Astrocyte (in vitro differentiated cells and primary cell): ENCODE measurements at places on chromosomes 2 and 18.
A peak's percentile ranks its signal among the peaks of the same experiment; 100 is the strongest.

DNA sequence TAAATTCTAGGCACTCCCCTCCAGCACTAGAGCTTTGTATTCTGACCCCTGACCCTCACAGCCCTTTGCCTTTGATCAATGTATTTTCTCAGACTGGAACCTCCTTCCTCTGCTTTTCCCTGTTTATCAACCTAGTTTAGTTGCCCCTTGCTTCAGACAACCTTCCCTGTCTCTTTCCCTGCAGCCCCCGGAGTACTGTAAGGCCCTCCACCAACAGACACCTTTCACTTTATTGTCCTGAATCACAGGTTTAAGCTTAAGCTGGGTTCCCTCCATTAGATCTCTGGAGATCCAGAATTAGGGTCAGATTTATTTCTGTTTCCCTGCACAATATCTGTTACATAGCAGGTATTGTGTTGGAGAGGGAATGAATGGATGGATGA lies 140.2 kb downstream of the DDX1 start:
- no peak for DNase-seq
- H3K4me1 ChIP-seq: peaks cover 27% of the 10 kb centered on the region
- peaks cover 36% of the 10 kb centered on the region for H3K27me3 ChIP-seq

GRCh38 chr2:1586923-1587840 lies 157.1 kb downstream of the PXDN start:
- no peak overlapping the region for H3K4me3 ChIP-seq
- no peaks in the 10 kb centered on the region for H3K27me3 ChIP-seq
- H3K36me3 ChIP-seq: no peaks in the 10 kb centered on the region
- no peak overlapping the region for H3K27ac ChIP-seq
- peaks cover 37% of the 10 kb centered on the region for H3K4me1 ChIP-seq

- DNase-seq: no peak
- no peaks in the 10 kb centered on the region for H3K4me1 ChIP-seq
- no peaks in the 10 kb centered on the region for H3K36me3 ChIP-seq
- H3K27me3 ChIP-seq: no peaks in the 10 kb centered on the region
- no peak overlapping the region for H3K27ac ChIP-seq
- H3K4me3 ChIP-seq: no peak overlapping the region
These were observed 867.3 kb downstream of the TRIB2 start for GRCh38 chr2:13584020-13584419.

GRCh38 chr2:221495731-221496130 lies 76.4 kb downstream of the EPHA4 start:
- H3K4me1 ChIP-seq: peaks cover 4% of the 10 kb centered on the region
- no peaks in the 10 kb centered on the region for H3K27me3 ChIP-seq
- H3K4me3 ChIP-seq: no peak overlapping the region
- H3K27ac ChIP-seq: no peak overlapping the region

DNA sequence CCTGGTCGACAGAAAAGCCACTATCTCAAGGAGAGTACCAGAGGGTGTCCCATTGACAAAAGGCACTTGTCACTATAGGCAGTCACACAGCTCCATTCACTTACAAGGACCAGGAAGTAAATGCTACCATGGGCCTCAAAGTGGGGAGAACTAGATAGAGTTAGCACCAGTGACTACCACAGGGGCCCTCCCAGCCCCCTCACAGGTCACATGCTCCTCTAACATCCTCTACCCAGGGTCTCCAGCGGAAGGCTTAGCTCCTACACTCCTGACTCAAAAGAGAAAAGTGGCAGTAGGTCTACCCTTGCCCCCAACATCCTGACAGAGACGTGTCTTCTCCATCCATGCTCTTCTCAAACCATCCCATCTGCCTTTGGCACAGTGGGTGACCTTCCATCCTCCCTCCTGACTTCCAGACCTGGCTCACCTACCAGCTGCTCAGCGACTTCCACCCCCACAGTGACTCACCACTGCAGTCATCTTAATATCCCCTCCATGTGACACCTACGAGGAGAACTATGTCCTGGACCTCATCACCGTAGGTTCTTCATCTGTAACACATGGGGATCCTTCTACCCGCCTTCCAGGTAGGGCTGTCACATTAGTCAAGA lies 5.6 kb upstream of the DNMT3A start:
- no peak overlapping the region for H3K4me3 ChIP-seq
- H3K27ac ChIP-seq: no peak overlapping the region
- peak; percentile 47 for DNase-seq
- no peaks in the 10 kb centered on the region for H3K27me3 ChIP-seq
- no peaks in the 10 kb centered on the region for H3K36me3 ChIP-seq
- peaks cover 19% of the 10 kb centered on the region for H3K4me1 ChIP-seq

GRCh38 chr2:218024336-218024735 lies 21.5 kb upstream of the TNS1 start:
- H3K4me1 ChIP-seq: no peaks in the 10 kb centered on the region
- no peak overlapping the region for H3K4me3 ChIP-seq
- no peak for DNase-seq
- no peak overlapping the region for H3K27ac ChIP-seq
- H3K36me3 ChIP-seq: no peaks in the 10 kb centered on the region

- no peak for DNase-seq
- H3K27me3 ChIP-seq: peaks cover 3% of the 10 kb centered on the region
- no peaks in the 10 kb centered on the region for H3K36me3 ChIP-seq
- no peak overlapping the region for H3K27ac ChIP-seq
These were observed 44.6 kb downstream of the CD8B2 start for GRCh38 chr2:106531676-106532214.

GRCh38 chr2:143482316-143482715 lies 353.1 kb downstream of the ARHGAP15 start:
- no peak overlapping the region for H3K27ac ChIP-seq
- no peaks in the 10 kb centered on the region for H3K27me3 ChIP-seq
- no peak overlapping the region for H3K4me3 ChIP-seq
- H3K36me3 ChIP-seq: no peaks in the 10 kb centered on the region

- H3K4me1 ChIP-seq: no peaks in the 10 kb centered on the region
- H3K27me3 ChIP-seq: no peaks in the 10 kb centered on the region
- H3K36me3 ChIP-seq: no peaks in the 10 kb centered on the region
These were observed 160.5 kb downstream of the TMEM163 start for GRCh38 chr2:134558208-134558830.

DNA sequence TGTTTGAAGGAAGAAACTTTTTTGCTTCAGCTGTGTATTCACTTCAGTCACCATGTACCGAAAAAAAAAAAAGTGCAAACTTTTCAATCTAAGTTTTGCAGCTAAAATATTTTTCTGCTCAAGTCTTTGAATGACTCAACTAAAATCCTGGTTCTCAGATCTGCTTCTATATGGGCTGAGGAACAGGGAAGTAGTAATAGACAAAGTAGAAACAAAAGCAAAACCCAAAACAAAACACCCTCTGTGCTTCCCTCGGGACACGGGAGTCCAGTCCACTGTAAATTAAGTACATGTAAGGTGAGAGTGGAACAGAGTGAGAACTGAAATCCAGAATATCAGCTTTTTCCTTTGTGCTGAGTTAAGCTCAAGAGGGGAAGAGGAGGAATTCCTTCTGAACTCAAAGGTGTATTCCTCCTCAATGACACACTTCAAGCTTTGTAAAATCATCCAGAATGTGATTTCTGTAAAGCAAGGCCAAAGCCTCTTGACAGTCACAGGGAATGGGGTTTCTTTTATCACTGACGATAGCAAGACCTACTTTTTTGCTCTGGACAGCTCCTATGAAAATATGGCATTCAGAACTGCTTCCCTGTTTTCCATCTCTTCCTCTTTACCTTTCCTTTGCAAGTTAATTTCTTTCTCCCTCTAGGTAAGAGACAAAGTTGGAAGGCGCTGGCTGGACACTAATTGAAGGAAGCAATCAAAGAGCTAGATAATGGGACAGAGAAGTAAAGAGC lies 433.5 kb upstream of the MMADHC start:
- H3K4me3 ChIP-seq: no peak overlapping the region
- no peak for DNase-seq
- H3K27ac ChIP-seq: no peak overlapping the region
- no peaks in the 10 kb centered on the region for H3K27me3 ChIP-seq
- H3K36me3 ChIP-seq: no peaks in the 10 kb centered on the region

- no peaks in the 10 kb centered on the region for H3K36me3 ChIP-seq
- no peak for DNase-seq
- no peaks in the 10 kb centered on the region for H3K27me3 ChIP-seq
- no peak overlapping the region for H3K27ac ChIP-seq
- H3K4me1 ChIP-seq: no peaks in the 10 kb centered on the region
- H3K4me3 ChIP-seq: no peak overlapping the region
These were observed 774.1 kb downstream of the METTL4 start for GRCh38 chr18:1797235-1797634.

DNA sequence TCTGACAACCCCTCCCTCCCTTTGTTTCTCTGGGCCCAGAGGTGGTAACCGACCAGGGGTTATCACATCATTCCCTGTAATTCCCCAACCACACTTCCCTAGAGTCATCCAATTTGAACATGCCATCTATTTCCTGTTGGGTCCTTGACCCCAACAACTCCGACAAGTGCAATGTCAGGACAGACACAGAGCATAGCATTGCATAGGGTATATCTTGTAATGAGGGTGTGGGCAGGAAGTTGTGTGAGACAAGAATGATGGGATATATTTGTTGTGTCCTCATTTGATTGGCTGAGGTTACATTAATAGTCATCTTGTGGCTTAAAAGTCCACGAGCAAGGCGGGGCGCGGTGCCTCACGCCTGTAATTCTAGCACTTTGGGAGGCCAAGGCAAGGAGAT lies 33.4 kb upstream of the CNOT11 start:
- no peak overlapping the region for H3K4me3 ChIP-seq
- H3K36me3 ChIP-seq: no peaks in the 10 kb centered on the region
- no peaks in the 10 kb centered on the region for H3K4me1 ChIP-seq
- no peak overlapping the region for H3K27ac ChIP-seq

DNA sequence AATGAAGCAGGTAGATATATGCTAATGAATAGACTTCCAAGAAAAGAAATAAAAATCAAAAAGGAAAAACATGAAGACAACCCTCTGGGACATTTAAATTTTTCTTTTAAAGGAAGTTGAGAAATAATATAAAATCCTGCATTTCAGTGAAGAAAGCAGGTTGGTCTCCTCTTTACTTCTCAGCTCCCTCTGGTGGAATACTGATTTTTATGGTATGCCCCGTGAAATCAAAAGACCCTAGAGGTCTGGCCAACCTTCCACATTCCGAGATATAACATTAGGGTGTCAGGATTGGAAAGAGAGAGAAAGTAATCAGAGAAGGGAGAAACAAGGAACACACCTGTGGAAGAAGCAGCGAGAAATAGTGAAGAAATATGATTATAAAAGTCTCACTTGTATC lies 72.7 kb downstream of the DNER start:
- H3K4me1 ChIP-seq: no peaks in the 10 kb centered on the region
- DNase-seq: no peak
- H3K27ac ChIP-seq: no peak overlapping the region
- H3K36me3 ChIP-seq: no peaks in the 10 kb centered on the region

DNA sequence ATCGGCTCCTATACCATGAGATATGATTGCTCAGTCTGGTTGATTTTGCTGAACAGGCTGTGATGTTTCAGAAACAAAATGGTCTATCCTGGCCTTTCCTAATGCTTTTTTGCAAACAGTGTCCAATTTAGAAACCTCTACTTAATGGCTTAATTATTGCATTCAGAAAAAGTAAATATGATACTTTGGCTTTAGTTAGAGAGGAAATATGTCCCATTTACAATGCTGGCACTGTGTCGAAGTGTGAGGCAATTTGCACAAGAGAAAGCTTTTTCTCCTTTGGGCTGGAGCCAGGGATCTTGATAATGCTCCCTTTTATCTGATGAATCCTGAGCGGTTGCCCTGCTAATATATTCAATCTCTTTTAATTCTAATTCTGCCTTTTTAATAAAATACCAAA lies 418.9 kb downstream of the EPHA4 start:
- H3K36me3 ChIP-seq: no peaks in the 10 kb centered on the region
- H3K27ac ChIP-seq: no peak overlapping the region
- H3K27me3 ChIP-seq: no peaks in the 10 kb centered on the region
- H3K4me1 ChIP-seq: no peaks in the 10 kb centered on the region
- no peak for DNase-seq

DNA sequence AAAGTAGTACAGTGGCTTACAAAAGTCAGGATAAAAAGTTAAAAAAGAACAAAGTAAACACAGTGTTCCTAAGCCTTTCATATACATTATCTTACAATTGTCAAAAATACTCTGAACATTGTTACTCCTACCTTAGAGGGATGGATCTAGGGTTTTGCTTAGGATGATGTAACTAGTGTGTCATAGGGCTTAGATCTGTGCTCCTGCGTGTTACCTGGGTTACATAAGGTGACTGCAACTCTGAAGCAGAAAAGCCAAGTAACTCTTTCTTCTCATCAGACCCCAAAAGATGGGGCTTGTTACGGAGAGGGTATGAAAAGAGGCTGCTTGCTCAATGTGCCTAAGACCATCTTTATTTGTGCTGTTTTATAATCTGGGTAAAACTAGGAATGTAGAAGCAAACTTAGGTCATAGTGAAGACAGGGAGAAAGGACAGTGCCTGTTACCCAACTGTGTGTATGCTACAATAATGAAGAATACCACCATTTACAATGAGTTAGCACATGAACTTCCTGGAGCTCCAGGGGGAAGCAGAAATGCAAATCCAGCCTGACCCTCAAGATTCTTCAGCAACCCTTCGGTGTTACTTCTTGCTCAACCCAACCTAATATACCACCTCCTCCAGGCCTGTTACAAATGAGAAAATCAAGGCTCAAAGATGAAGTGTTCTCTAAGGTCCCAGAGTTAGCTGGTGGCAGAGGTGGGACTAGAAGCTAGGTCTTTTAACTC lies 42.0 kb upstream of the STK17B start:
- no peak for DNase-seq
- H3K4me3 ChIP-seq: no peak overlapping the region
- H3K36me3 ChIP-seq: no peaks in the 10 kb centered on the region
- H3K4me1 ChIP-seq: peaks cover 7% of the 10 kb centered on the region
- no peaks in the 10 kb centered on the region for H3K27me3 ChIP-seq

GRCh38 chr2:60822987-60823386 lies 58.4 kb upstream of the REL start:
- no peak overlapping the region for H3K27ac ChIP-seq
- H3K4me1 ChIP-seq: no peaks in the 10 kb centered on the region
- H3K27me3 ChIP-seq: peaks cover 3% of the 10 kb centered on the region
- no peak for DNase-seq

DNA sequence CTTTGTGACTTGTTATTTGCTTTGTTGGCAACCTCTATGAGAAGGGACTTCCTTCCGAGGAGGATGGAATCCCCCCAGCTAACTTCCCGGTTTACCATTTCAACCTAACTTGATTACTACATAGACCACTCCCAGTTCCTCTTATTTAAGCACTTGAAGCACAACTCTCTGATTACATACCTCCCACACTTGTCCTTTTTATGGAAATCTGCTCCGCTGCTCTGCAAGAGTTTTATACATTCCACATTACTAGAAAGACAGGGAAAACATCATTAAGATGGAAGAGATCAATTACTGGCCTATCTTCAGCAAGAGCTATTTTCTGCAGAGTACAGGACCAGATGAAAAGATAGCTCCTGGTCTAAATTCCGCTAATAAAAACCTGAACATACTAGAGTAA lies 160.0 kb upstream of the PGAP1 start:
- no peaks in the 10 kb centered on the region for H3K27me3 ChIP-seq
- H3K4me1 ChIP-seq: no peaks in the 10 kb centered on the region
- H3K4me3 ChIP-seq: no peak overlapping the region
- H3K27ac ChIP-seq: no peak overlapping the region
- DNase-seq: no peak

DNA sequence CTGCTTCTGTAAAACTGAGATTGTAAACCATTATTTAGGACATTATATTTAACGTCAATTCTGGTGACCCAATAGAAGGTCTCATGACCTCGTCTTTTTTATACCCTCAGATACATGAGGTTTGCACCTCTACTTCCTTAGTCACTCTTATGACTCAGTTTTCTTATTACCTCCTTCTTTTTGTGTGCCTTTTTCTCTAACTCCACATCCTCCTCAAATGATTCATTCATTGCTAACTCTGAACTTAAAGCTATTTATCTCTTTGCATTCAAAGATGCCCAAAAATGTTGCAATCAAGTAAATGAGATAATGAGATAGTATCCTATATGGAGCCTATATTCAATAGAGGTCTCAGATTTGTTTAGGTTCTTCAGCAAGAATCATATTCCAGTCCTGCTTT lies 121.0 kb upstream of the KYNU start:
- no peaks in the 10 kb centered on the region for H3K36me3 ChIP-seq
- no peak overlapping the region for H3K4me3 ChIP-seq
- H3K27ac ChIP-seq: no peak overlapping the region
